Gastrocnemius medialis (tissue), 4 donors: ENCODE measurements at places on chromosomes 13 and 19.

- no peak for DNase-seq
- H3K27me3 ChIP-seq: peaks cover 94% of the 10 kb centered on the region
- no peak overlapping the region for H3K4me3 ChIP-seq
- no peak overlapping the region for H3K27ac ChIP-seq
Observed at GRCh38 chr13:99967869-99968520, 3.6 kb downstream of the ZIC5 start.

- peaks cover 14% of the 10 kb centered on the region for H3K4me1 ChIP-seq
- H3K27ac ChIP-seq: peak overlapping the region; percentile 76
- DNase-seq: peak; percentile 50
- peaks cover 55% of the 10 kb centered on the region for H3K36me3 ChIP-seq
- H3K4me3 ChIP-seq: no peak overlapping the region
- no peaks in the 10 kb centered on the region for H3K27me3 ChIP-seq
Observed at GRCh38 chr19:16400911-16401591, 70.7 kb downstream of the EPS15L1 start.

GRCh38 chr19:53872762-53873161 is 5.1 kb downstream of the MYADM start:
- H3K4me1 ChIP-seq: peaks cover 11% of the 10 kb centered on the region
- no peak for DNase-seq
- H3K36me3 ChIP-seq: no peaks in the 10 kb centered on the region
- no peak overlapping the region for H3K4me3 ChIP-seq
- no peaks in the 10 kb centered on the region for H3K27me3 ChIP-seq

DNA sequence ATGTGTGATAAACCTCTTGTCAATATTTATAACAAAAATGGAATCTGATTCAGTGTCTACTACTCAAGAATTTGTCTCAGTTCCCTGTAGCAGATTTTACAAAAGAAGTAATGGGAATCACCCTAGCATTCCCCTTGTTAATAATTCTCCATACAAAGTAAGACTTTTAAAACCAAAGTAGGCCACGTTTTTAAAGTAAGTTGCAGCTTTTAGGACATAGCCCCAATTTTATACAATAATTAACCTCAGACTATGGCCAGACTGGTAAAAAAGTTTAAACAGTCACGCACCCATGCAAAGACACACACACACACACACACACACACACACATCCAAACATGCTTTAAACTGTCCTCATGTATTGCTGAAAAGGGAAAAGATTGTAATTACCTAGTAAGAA is 589.9 kb downstream of the PCDH9 start:
- no peak overlapping the region for H3K27ac ChIP-seq
- no peak for DNase-seq
- no peaks in the 10 kb centered on the region for H3K4me1 ChIP-seq
- H3K36me3 ChIP-seq: no peaks in the 10 kb centered on the region

DNA sequence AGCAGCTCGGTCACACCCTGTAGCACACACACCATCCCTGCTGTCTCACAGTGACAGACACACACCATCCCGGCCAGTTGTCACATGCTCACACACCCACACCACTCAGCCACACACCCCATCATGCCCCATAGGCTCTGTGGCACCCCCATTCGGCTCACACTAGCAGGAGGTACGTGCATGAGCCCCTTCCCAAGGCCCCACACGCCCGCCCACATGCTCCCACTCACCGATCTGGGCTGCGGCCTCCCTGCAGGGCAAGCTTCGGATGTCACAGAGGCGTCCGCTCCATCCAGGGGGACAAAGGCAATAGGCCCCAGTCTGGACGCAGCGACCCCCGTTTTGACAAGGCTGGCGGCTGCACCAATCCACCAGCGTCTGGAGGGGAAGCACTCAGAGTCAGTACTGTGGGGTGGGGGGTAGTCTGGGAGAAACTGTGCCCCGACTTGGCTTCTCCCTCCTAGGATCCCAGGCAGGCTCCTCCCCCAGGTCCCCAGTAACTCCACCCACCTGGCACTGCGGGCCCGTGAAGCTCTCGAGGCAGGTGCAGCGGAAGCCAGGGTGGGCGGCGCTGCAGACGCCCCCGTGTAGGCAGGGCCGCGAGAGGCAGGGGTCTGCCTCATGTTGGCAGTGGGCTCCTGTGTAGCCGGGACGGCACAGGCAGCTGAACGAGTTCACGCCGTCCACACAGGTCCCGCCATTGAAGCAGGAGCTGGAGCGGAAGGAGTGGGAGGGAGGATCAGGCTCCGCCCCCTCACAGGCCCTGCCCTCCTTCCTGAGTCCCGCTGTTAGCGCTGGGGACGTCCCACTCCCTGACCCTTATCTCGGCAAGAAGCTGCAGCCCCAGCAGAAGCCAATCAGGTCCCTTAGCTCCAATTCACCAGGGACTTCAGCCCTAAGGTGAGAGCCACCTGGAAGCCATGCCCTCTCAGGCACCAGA is 20.1 kb downstream of the NOTCH3 start:
- H3K27me3 ChIP-seq: peaks cover 9% of the 10 kb centered on the region
- DNase-seq: no peak
- peaks cover 4% of the 10 kb centered on the region for H3K4me1 ChIP-seq
- H3K4me3 ChIP-seq: no peak overlapping the region

DNA sequence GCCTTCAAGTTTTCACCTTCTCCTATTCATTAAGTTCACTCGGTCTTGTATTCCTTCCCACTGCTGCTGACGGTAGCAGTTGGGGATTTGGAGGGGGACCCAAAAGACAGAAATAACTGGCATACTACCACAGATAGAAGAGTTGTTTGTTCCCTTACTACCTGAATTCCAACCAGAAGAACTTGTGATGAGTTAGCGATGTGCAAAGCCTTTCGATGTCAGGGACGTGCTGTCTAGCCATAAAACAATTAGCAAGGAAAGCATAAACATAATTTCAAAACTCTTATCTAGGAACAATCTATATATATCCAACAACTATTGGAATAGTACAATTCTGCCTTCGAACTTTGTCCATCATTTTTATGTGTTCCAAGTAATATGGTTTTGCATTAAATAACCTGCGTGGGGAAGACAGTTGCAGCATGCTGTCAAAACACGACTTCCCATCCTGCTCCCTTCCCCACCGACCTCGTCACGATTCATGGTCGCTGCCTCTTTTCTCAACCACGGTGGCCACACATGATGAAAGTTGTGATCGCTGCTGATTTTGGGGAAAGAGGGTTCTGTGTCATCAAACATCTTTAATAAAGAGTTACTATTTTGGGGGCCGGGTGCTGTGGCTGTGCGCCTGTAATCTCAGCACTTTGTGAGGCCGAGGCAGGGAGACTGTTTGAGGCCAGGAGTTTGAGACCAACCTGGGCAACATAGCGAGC is 3.8 kb upstream of the SLC7A9 start:
- no peak for DNase-seq
- no peak overlapping the region for H3K27ac ChIP-seq
- no peaks in the 10 kb centered on the region for H3K36me3 ChIP-seq
- H3K27me3 ChIP-seq: no peaks in the 10 kb centered on the region

DNA sequence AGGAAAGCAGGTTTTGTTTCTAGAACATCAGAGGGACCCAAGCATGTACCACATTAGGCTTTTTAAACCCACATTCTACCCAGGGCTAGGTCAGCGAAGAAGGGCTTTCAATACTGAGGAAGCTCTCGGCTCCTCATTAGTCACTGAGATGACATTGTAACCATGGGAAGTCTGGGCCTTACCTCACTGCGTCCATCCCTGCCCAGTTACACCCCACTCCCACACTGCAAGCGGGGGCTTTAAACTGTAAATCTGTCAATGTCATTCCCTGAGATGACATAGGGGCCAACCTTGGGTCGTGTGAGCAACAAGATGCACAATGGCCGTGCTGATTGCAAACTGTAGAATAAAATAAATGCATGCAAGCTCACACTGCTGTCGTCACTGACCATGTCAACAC is 21.7 kb upstream of the TFDP1 start:
- no peak overlapping the region for H3K4me3 ChIP-seq
- H3K27me3 ChIP-seq: no peaks in the 10 kb centered on the region
- no peak for DNase-seq
- H3K4me1 ChIP-seq: no peaks in the 10 kb centered on the region
- H3K36me3 ChIP-seq: no peaks in the 10 kb centered on the region
- no peak overlapping the region for H3K27ac ChIP-seq

- no peak for DNase-seq
- H3K27ac ChIP-seq: no peak overlapping the region
- no peak overlapping the region for H3K4me3 ChIP-seq
- H3K4me1 ChIP-seq: no peaks in the 10 kb centered on the region
Observed at GRCh38 chr13:53622456-53622855, 593.8 kb downstream of the OLFM4 start.

DNA sequence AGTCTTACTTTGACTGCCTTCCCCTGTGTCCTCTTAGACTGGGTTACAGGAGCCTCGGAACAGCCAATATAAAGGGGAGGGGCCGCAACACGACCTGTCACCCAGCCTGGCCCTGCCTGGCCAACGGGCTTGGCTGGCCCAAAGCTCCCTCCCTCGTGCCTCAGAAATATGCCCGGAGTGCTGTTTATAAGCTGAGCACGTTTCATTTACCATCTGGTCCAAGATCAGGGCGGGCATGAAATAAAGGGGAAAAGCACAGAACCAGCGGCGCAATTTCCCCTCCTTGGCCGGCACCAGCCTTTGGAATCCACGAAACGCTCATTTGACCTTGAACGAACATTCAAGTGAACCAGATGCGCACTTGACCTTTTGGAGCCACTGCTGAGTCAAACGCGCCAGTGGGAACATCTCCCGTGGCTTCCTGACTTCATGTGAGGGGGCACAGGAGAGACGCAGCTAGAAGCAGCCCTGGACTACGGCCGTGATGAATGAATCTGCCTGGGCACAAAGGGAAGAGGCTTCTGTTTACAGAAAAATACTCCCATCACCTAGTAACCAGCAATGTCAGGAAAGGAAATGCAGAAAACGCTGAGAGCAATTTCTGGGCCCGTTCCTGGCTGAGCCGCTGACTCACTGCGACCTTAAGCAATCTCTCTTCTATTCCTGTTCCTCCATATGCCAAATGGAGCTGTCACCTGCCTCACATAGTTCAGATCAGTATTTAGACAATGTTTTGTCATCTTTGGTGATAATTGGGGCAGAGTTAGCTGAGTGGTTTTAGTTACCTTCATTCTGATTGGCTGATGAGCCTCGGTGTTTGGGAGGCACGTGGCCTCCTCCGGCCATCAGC is 53.3 kb downstream of the RFX2 start:
- H3K36me3 ChIP-seq: no peaks in the 10 kb centered on the region
- peak; percentile 70 for DNase-seq
- H3K27ac ChIP-seq: peak overlapping the region; percentile 87
- no peaks in the 10 kb centered on the region for H3K27me3 ChIP-seq
- peaks cover 32% of the 10 kb centered on the region for H3K4me1 ChIP-seq

DNA sequence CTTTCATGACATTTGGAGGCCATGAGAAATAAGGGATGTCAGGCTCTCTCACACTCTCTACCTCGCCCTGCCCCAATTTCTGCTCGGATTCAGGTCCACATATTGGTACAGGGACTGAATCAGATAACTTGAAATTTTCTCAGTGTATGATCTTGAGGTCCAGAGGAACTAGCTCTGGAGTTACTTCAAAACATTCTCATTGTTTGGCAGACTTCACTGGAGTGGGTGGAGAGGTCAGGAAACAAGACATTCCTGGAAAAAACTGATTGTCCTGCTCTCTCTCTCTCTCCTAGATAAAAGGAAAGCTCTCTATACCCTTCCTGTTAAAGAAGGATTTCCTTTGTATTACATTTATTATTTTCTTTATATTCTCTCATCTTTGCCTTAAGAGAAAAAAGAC is 428.1 kb upstream of the DACH1 start:
- H3K27me3 ChIP-seq: no peaks in the 10 kb centered on the region
- no peaks in the 10 kb centered on the region for H3K4me1 ChIP-seq
- no peak for DNase-seq

- H3K27ac ChIP-seq: no peak overlapping the region
- DNase-seq: no peak
- H3K36me3 ChIP-seq: no peaks in the 10 kb centered on the region
- H3K4me1 ChIP-seq: no peaks in the 10 kb centered on the region
- no peak overlapping the region for H3K4me3 ChIP-seq
Observed at GRCh38 chr13:95557013-95557412, 4.5 kb downstream of the CLDN10 start.

GRCh38 chr13:100128373-100128772 is 39.5 kb downstream of the PCCA start:
- H3K27me3 ChIP-seq: no peaks in the 10 kb centered on the region
- H3K27ac ChIP-seq: no peak overlapping the region
- no peak for DNase-seq
- H3K36me3 ChIP-seq: no peaks in the 10 kb centered on the region
- H3K4me3 ChIP-seq: no peak overlapping the region

DNA sequence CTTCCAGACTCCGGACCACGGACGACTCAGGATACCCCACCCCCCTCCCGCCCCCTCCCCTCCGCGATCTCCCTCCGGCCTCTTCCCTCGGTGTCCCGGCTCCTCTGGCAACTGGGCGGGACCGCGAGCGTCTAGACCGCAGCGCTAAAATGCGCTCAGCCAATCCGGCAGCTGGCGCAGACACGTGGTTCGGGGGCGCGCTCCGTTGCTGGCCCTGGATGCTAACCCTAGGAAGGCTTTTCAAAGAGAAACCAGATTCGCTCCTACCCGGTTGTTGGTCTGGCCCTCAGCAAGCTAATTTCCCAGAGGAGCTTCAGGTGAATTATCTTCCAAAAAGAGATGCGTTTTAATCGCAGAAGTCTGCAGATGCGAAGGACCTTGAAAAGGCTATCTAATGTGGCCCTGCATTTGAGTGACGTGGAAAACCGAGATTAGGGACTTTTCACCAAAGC is at the start of gene DZIP1:
TSS of gene DZIP1 (minus strand) at position 106 of the 452 bp plus-strand sequence. CDS start 2,677 bp downstream, outside the sequence.
- peak within 1 kb of the TSS; percentile 43 for H3K27ac ChIP-seq
- no peaks in the 10 kb centered on the region for H3K36me3 ChIP-seq
- H3K4me3 ChIP-seq: peak within 1 kb of the TSS; percentile 66
- no peaks in the 10 kb centered on the region for H3K27me3 ChIP-seq

- H3K27ac ChIP-seq: no peak overlapping the region
- DNase-seq: no peak
- H3K27me3 ChIP-seq: peaks cover 73% of the 10 kb centered on the region
Observed at GRCh38 chr19:10295847-10296591, 6.3 kb downstream of the ICAM5 start.

DNA sequence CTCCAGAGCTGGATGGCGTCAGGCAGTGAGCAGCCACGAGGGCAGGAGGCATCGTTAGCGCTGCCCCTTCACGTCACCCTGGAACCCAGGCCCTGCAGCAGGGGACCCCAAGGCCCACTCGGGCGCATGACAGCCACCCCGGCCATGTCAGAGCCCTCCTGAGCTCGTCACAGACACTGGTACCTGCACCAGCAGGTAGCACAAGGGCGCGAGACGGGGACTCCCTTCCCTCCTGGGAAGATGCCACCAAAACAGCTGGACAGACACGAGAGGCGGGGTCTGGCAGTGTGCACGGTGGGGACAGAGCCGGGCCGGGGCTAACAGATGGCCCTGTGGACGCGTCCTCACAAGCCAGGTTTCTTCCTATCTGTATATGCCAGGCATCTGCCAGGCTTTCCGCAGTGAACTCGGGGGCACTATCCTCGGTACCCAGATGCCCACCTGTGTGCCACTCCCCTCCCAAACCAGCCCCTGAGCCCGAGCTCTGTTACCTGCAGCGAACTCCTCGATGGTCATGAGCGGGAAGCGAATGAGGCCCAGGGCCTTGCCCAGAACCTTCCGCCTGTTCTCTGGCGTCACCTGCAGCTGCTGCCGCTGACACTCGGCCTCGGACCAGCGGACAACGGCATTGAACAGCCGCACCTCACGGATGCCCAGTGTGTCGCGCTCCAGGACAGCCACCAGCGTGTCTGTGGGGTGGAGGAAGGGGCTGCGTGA is 25.8 kb downstream of the BTBD2 start:
- no peak overlapping the region for H3K4me3 ChIP-seq
- peaks cover 63% of the 10 kb centered on the region for H3K36me3 ChIP-seq
- no peak overlapping the region for H3K27ac ChIP-seq
- H3K27me3 ChIP-seq: no peaks in the 10 kb centered on the region

- no peaks in the 10 kb centered on the region for H3K36me3 ChIP-seq
- no peak overlapping the region for H3K4me3 ChIP-seq
- H3K4me1 ChIP-seq: peaks cover 8% of the 10 kb centered on the region
- DNase-seq: no peak
- H3K27ac ChIP-seq: no peak overlapping the region
- no peaks in the 10 kb centered on the region for H3K27me3 ChIP-seq
Observed at GRCh38 chr13:76798037-76798436, 88.2 kb downstream of the KCTD12 start.
